ENCODE measurements at places on chromosomes 12 and 14.

DNA sequence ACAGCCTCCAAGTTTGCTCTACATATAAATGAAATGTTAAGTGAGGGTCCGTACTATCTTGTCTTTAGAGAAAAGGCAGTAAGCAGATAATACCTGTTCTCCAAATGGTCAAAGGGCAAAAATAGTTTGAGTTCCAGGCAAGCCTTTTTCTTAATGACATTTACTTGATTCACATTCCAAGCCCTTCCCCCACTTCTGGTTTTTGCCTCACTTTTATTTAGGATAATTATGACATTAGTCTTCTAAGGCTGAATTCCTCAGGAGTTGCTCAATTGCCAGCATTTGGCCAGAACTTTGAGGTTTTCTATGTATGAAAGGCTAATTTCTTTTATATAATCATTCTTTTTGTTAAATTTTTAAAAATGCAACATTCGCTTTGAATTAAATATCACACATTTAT, 62.5 kb upstream of the DUSP6 start:
- no peak for DNase-seq

GRCh38 chr12:22230280-22230794, 104.2 kb downstream of the ST8SIA1 start:
- DNase-seq = no peak

- DNase-seq = no peak
Measured at GRCh38 chr12:43210485-43211192, 341.4 kb downstream of the ADAMTS20 start.

GRCh38 chr12:97336900-97337751, 125.5 kb upstream of the RMST start:
- DNase-seq = no peak

DNA sequence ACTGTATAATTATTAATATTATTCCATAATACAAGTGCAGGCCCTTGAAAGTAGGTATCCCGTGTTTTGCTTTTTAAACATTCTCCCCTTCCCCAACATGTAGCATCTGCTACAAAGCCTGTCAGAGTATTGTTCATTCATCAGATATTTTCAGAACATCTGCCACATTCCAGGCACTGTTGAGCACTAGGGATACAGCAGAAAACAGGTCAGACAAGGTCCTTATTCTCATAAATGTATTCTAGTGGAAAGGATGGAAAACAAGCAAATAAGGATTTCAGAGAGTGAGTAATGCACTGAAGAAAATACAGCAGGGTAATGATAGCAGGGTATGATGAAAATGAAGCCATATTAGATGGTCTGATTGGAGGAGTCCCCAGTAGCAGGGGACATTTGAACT, 3.8 kb downstream of the ERP29 start:
- no peak for DNase-seq

GRCh38 chr14:93645200-93645599, 143.1 kb downstream of the PRIMA1 start:
- no peak for DNase-seq

- DNase-seq = peak; percentile 66
Measured at GRCh38 chr14:69611172-69612013, at the start of gene SUSD6. TSS of gene SUSD6 (plus strand) at chr14:69611596. CDS start at chr14:69658593, 46,997 bp downstream.

GRCh38 chr14:32075672-32076277, 1.3 kb upstream of the ARHGAP5 start:
- no peak for DNase-seq

- DNase-seq = no peak
Measured at GRCh38 chr14:54146601-54147000, 190.0 kb upstream of the BMP4 start.

DNA sequence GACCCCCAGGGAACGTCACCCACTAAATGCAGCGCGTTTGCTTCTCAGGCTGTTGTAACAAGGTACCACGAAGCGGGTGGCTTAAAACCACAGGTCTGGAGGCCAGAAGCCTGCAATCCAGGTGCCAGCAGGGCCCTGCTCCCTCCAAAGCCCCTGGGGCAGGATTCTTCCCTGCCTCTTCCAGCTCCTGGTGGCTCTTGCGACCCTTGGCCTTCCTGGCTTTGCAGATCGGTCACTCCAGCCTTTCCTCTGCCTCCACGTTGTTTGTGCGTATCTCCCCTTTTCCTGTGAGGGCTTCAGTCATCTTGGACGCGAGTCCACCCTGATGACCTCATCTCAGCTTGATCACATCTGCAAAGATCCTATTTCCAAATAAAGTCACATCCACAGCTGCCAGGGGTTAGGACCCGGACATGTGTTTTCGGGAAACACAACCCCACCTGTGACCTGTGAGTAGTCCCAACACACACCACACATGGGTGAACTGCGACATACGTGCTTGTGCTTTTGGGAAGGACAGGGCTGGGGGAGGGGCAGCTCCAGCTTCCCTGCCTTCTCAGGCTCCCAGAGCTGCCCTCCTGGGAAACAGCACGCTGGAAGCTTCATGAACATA, 114.5 kb upstream of the NCOR2 start:
- no peak for DNase-seq

DNA sequence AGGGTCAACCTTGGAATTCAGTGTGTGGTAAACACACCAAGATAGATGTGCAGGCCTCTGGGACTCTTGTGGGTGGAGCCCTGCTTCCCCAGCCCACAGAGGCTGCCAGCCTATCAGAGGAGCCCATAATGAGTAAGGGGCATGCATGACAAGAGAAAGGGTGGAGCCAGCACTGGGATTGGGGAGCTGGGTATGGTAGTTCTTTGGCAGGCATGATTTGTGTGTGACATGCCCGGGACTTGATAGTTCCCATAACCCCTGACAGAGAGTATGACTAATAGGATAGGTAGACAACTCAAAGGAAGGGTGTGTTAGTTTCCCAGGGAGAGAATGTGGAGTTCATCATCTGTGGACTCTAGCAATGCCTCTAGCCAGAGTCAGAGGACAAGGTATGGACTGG, 143.0 kb downstream of the EMP1 start:
- no peak for DNase-seq

DNA sequence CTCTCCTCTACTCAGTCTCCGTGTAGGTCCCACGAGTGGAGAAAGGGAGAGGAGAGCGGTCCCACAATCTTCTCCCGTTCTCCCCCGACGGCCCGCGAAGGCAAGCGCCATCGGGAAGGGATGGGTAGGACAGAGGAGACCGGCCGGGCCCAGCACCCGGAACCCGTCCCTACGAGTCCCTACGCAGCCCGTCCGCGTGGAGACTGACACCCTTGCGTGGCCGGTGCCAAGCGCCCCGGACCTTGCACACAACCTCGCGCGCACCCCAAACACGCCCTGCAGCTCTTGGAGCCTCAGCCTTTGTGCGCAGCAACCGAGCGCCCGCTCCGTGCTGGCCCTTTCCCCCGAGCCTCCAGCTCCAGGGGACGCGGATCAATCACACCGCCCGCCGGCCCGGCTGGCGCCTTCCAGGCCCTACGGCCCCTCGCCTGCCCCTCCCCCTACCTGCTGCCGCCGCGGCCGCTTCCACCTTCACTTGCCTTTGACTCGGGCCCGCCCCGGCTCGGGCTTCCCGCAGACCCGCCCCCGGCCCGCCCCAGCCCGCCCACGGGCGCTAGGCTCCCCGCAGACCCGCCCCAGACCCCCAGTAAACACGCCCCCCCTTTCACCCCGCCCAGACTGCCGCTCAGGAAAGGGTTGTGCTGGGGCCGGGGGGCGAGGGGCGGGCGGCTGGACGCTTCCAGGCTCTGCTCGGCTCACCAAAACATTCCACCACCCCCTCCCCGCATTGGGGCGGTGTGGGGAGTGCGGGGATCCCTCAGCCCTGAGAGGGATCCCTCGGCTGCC, at the start of gene NDRG2:
TSS of gene NDRG2 (minus strand) at position 477 of the 786 bp plus-strand sequence. CDS start 1,746 bp downstream, outside the sequence.
- DNase-seq = peak; percentile 73

GRCh38 chr14:76232800-76233199, 81.1 kb downstream of the GPATCH2L start:
- no peak for DNase-seq

GRCh38 chr12:46680506-46680905, 145.3 kb downstream of the SLC38A4 start:
- no peak for DNase-seq

DNA sequence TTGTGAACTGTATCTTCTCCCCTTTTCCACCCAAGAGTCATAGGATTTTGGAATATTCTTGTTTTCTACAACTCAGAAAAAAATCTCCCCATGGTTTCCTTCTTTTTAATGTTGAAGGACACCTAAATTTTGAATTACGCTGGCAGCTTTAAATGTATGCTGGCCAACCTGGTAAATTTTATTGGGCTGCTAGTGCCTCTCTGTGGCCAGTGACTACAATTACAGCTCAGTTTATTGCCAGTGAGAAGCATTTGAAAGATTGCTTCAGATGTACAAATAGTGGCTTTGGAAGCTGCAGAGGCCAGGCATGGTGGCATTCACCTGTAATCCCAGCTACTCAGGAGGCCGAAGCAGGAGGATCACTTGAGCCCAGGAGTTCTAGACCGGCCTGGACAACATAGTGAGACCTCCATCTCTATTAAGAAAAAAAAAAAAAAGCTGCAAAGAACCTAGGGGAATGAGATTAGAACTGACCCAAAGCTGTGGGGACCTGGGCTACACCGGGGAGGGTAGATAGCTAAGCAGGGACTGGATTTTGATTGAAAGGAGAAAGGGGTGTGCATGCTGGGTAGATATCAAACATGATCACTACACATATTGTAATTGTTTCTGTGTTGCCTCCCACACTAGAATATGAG, 7.6 kb upstream of the RAB21 start:
- DNase-seq = no peak

DNA sequence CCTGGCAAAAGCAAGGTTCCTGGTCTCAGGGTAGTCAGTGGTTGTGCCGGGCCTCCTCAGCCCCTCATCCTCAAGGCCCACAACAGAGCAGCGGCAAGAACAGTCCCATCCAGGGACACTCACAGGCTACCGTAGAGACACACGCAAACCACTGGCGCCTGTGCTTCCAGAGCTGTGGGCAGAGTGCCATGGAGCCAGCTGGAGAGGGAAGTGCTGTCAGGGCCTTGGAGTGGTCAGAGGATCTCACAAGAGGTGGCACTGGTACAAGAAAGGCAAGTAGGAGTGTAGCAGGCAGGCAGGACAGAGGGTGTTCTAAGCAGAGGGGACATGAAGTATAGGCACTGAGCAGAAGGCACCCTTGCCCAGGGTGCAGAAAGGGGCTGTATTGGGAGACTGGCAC, 34.6 kb downstream of the ANKRD9 start:
- DNase-seq = no peak

GRCh38 chr12:46177025-46177424, 91.8 kb downstream of the SLC38A1 start:
- DNase-seq = no peak

GRCh38 chr14:105358140-105358846, 40.0 kb upstream of the TEX22 start:
- no peak for DNase-seq

DNA sequence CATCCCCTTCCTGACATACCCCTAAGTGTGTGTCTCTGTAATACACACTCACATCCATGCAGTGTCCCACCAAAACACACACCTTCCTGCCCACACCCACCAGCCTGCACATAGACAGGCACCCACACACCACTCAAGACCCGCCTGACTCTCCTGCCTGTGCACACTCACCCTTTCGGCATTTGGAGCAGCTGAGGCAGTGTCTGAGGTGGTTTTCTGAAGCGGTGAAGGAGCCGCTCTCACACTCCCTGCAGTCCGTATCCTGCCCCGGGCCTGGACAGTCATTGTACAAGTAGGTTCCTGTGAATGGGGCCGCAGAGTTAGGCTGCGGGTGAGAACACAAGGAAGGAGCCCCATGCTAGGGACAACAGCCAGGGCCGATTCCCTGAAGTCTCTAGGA, 8.3 kb downstream of the TNFRSF1A start:
- no peak for DNase-seq

- DNase-seq = no peak
Measured at GRCh38 chr12:92271341-92271740, 125.7 kb upstream of the BTG1 start.

- no peak for DNase-seq
Measured at GRCh38 chr12:68481181-68481941, 129.3 kb upstream of the RAP1B start.

Measured in activated CD8-positive, alpha-beta memory T cell treated with anti-CD3 and anti-CD28 coated beads for 1 hour (primary cell).